NB4 (cell line): ENCODE measurements at places on chromosomes 12 and 14.

DNA sequence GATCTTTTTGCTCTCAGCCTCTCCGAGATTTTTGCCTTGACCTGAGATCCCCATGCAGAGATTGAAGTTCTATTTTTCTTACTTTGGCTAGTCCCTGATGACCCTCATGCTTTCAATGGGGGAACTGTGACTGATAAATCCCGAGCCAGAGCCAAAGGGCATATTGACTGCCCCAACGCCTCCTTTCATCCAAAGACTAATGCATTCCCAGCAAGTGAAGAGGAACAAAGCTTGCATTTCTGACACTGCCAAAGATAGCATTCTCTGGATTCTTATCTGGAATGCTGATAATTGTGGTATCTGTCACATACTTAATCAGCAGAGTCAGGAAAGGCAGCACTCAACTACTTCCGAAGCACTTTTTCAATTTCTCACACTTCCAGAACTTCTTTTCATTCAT, 152.3 kb upstream of the EGLN3 start:
- no peak for DNase-seq

- peak; percentile 63 for DNase-seq
Measured at GRCh38 chr12:126772171-126772864, 1494.7 kb upstream of the TMEM132C start.

GRCh38 chr12:88122666-88123065, 19.2 kb downstream of the CEP290 start:
- DNase-seq = no peak

DNA sequence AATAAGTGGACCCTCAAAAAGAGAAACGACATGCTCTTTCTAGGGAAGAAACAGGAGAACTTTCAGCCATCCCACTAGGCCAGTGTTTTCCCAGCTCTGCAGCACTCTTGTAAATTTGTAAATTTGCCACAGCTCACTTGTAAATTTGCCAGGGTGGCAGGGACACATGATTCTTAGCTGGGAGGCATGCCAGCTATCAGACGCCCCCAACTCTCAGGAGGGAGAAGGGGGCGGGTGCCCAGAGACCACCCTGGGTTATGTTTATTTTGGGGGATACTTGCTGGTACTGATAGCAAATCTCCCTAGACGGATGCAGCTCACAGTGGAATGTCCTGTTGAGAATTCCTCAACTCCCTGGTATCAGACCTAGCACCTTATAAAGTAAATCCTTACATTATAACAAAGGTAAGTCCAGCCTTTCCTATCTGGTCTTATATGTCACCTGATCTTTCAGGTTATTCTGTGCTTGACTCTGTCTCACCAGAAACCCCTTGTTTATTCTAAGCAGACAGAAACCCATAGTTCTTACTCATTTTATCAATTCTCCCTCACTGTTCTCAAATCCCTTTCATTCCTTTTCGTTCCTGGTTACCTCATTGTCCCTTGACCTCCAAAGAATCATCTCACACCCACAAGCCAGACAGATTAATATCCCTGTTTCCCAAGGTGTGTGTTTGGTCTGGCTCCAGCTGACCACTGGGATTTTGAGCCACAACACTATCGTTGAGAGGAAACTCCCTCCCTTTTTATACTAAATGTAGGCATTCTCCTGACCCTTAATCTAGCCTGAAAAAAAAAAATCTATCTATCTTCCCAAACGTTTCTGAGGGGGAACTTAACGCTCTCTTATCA, 69.3 kb upstream of the HMGA2 start:
- no peak for DNase-seq

GRCh38 chr12:67442896-67443295, 173.7 kb downstream of the CAND1 start:
- DNase-seq = no peak

DNA sequence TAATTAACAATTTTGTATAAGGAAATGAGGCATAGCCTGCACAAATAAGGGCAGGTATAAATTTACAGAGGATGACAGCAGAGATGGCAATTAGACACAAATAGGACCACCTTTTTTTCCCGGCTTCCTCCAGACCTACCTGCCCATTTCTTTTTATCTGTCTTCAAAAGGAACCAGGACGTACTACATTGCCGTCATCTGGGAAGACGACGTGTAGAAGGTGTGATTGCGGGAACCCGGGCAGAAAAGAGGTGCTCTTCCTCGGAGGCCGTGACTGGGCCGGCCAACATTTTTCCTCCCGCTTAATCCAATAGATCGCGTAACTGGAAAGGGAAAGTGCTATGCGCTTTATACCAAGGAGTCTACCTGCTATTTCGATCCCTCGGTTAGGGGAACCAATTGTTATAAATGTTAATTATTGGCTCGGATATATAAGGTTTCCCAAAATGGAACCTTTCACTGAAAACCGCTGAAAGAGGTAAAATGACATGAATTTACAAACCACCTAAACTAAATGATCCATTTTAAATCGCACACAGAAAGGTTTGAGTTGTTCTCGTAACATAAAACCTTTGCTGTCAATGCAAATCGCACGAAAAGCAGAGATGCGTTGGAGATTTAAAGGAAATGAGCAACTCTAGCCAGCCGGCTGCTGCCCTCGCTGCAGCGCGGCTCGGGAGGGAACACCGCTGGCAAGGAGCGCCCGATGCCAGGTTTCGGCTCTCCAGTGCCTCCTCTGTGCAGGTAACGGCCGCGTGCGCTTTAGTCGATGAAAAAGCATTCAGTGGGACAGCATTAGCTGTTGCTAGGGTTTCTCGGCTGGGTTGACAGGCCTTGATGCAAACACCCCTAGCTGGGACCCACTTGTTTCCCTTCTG, 2.8 kb upstream of the SIX1 start:
- no peak for DNase-seq

GRCh38 chr14:74964787-74965485, 9.5 kb upstream of the PGF start:
- no peak for DNase-seq

DNA sequence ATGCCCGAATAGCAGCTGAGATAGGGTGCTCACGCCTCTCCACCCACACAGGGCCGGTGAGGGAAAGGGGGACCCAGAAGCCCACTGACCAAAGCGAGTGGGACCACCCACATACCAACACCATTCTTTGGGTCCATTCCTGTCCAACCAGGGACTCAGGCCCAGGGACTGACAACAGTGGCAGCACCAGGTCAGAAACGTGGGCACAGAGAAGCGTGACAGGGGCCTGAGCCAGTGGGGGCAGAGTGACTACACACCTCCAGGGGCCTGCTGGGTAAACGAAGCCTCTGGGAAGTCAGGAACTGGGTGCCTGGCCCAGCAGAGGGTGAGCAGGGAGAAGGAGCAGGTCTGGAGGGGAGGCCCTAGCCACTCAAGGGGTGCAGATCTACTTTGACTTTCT, 13.7 kb downstream of the SPRYD3 start:
- no peak for DNase-seq

GRCh38 chr14:23147676-23148075, 28.6 kb upstream of the CEBPE start:
- DNase-seq = no peak

GRCh38 chr12:112616469-112617152, 174.9 kb upstream of the RPH3A start:
- no peak for DNase-seq

GRCh38 chr14:33393895-33394368, 455.3 kb downstream of the NPAS3 start:
- no peak for DNase-seq

DNA sequence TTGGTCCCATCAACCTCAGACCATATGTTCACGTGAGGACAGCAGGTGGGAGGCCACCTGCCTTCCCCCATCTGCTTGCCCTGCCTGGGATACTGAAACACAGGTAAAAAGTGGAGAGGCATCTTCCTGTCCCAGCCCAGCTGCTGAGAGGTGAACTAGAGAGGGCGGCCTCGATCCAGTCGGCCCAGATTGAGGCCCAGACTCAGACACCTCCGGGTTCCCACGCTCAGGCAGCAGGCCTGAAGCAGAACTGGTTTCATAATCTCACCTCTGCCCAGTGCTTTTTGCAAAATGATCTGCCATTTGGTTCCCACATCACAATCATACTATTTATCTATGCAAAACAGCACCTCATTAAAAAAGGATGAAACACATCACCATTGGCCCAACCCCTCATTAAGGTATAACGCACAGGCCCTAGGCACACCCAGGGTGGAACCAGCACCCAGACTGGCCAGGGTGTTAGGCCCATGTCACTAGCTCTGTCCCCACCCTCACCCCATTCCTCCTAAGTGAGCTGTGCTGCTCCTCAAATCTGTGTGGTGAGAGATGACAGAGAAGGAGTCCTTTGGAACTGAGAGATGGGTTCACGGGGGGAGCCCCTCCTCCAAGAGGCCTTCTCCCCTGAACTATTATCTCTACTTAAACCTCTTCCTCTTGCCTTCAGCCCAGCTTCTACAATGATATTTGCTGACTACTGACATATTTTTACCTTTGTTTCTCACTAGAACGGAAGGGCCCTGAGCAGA, 81.1 kb downstream of the ZFP36L1 start:
- no peak for DNase-seq

DNA sequence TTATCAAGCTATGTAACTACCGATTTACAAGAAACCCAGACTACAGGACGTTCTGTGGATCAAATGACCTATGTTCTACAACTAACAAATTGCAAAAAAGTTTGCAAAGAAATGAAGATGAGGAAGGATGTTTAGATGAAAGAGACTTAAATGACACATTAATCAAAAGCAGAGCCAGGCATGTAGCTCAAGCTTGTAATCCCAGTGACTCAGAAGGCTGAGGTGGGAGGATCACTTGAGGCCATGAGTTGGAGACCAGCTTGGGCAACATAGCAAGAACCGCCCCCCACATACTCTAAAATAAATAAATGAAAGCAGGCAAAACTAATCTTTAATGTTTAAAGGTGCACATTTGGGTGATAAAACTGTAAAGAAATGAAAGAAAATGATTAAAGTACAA, 331.9 kb downstream of the BTG1 start:
- DNase-seq = peak; percentile 28

GRCh38 chr14:73810478-73811163, 41.0 kb upstream of the PTGR2 start:
- peak; percentile 82 for DNase-seq

DNA sequence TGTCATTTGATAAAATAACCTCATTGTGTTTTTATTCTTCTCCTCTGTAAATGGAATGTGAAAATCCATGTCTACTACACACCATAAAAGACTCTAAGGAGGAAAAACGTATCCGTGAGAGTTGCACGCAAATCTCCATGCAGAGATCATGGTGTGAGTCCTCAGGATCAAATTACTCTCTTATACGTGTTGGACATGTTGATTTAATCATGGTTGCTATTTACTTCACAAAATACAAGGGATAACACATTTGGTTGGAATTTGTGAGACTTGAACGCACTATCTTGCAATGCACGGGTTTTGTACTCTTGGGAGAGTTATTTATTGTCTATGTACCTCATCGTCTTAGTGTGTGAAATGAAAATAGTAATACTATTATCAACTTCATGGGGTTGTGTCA, 128.0 kb upstream of the RASSF8 start:
- no peak for DNase-seq
